ENCODE measurements at places on chromosomes 6 and 20.

- DNase-seq: peak; percentile 15
These were observed 52.1 kb downstream of the BCKDHB start for GRCh38 chr6:80158478-80158989.

DNA sequence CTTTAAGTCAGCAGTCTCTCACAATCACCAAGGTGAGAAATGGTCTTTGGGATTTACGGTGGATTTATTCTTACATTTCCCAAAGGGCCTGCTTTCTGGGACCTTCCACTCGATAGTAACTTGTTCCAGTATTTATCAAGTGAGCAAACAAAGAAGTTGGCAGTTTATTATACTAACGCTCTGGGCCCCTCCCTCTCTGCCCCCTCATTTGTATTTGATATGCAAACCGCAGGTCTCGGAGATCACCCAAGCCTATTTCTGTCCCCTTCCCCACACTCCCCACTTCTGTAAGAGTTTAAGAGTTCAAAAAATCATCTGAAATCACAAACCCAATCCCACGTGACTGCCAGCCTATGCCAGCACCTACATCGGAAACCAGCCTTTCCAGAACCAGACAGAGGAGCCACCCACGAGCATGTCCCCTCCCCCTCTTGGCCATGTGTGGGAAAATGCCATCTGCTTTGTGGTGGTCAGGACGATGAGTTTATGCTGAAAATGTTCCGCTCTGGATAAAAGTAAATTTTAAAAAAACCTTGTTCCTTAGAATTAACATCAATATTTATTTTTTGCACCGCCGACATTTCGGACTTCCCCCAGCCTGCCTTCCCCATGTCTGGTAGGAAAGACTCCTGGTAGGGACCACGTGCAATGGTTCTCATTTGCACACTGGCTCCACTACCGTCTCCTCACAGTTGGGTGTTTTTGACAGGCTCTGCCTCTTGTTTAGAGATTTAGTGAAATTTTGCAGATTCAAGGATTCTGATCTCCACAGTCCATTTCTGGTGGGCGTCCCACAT is 281.0 kb downstream of the TFAP2C start:
- DNase-seq: no peak

- peak; percentile 78 for DNase-seq
These were observed 8.7 kb upstream of the OSER1 start for GRCh38 chr20:44219170-44219730.

DNA sequence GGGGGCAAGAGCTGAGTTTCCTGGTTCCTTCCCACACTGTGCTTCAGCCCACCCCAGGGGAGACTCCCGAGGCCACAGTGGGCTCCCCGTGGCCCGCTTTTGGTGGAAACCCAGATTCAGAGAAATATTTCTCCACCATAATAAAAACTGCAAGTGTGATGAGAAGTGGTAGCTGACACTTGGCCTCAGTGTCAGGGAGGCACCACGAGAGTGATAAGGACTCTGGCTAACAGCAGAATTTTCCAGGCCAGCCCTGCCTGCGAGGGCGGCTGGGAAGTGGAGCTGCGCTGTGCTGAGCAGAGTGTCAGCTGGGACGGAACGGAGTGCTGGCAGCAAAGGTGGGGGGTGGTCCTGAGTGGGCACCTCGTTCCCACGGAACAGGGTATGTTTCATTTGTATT is 22.5 kb downstream of the SPATA2 start:
- DNase-seq: no peak

GRCh38 chr6:22550971-22551670 is 18.2 kb upstream of the HDGFL1 start:
- DNase-seq: no peak

DNA sequence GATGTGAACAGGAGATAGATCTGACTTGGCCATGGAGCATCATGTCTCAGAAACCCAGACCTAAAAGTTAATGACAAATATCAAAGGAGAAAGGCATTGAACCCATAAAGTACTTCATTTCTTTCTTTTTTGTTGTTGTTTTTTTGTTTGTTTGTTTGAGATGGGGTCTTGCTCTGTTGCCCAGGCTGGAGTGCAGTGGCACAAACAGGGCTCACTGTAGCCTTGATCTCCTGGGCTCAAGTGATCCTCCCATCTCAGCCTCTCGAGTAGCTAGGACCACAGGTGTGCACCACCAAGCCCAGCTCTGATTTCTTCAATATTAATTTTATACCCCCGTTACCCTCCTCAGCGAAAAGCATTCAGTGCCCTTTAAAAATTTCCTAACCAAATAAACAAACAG is 45.8 kb downstream of the KIF16B start:
- no peak for DNase-seq

DNA sequence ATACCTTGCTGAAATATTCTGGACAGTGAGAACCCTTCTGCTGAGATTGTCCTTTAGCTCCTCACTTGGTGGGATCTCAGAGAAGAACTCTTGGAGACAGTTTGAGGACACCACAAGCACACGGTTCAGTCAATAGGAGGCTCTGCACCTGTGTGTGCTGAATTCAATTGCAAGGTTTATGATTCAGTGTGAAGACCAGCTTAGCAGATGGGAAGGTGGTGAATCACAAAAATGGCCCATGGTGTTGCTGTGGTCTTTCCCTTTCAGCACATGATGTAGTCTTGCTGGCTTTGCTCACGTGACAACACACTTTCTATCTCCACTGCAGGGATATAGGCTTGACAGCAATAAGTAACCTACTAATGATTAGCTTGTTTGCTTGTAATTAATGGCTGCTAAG is 270.3 kb downstream of the SLC24A3 start:
- DNase-seq: no peak

- no peak for DNase-seq
These were observed 43.8 kb downstream of the NCOA3 start for GRCh38 chr20:47545499-47545898.

DNA sequence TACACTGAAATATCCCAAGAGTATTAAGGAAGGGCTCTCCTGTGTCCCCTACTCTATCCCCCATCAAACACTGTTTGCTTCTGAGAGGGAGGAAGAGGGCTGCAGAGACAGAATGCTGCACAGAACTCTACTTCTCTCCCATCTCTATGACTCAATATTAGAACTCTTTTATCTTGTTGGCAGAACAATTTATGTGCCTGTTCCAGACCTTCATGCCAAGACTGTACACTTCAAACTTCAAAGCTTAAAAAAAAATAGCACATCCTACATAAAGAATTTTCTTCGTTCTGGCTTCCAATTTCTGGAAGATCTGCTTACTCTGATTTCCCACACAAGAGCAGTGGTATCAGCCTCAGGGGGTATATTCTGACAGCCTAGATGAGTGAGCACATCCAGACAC is 19.6 kb upstream of the GPR63 start:
- DNase-seq: no peak

- DNase-seq: no peak
These were observed 381.7 kb upstream of the JARID2 start for GRCh38 chr6:14863902-14864850.

DNA sequence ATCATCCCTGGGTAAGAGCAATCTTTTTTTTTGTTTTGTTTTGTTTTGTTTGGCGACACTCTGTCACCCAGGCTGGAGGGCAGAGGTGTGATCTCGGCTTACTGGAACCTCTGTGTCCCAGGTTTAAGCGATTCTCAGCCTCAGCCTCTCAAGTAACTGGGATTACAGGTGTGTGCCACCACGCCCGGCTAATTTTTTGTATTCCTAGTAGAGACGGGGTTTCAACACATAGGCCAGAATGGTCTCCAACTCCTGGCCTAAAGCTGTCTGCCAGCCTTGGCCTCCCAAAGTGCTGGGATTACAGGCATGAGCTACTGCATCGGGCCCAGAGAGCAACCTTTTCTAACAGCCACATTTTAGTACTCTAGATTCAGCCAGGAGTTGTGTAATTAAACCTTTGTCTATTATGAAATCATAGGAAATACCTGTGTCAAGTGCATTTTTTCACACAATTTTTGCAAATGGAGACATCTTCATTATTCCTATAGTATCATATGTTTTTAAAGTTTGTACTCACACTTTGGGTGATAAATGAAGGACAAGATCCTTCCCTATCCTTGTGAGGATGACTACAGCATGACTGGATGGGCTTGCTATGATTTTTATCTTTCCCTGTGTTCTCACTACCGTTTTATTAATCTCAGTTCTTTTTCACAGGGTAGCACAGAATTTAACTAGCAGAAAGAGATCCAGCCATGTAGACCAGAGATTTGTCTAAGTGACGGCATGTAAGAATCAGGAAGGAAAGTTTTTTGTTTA is 82.6 kb downstream of the OR2B2 start:
- DNase-seq: peak; percentile 40

DNA sequence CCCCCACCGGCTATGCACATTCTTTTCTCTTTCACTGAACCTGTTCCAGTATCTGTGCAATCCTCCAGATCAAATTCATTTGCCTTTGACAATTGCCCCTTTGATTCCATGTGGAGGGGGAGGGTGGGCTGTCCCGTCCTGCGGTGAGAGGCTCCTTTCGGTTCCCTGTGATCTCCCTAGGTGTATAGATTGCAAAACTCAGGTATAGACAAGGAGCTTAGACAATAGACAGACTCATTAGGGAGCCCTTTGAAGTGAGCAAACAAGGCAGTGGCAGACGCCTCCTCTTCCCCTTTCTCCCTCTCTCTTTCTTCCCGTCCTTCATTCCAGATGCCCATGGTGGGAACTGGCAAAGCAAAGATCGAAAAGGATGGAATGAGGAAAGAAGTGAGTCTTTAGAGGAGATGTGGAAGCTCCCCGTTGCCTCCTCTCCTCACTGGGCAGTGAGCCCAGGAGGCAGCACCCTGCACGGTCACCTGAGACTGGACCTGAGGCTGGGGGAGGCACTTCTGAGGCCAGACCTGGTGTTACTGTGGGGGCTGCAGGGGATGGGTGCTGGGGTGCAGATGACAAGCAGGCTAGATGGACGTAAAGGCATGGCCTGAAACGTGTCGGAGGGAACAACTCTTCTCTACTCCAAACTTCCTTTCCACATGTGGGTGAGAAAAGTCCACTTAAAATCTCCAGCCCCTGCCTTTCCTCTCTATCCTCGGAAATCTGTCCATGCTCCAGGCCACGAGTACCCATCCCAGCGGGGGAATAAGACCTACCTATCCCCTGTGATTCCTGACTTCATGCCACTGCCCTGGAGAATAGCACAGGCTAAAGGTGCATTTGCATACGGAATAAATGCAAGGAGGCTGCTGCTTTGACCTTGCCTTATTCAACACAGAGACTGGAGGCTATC is 256.6 kb upstream of the FOXQ1 start:
- no peak for DNase-seq

GRCh38 chr6:31272436-31272835 is 544 bp upstream of the HLA-C start:
- DNase-seq: peak; percentile 24

GRCh38 chr6:142530566-142530965 is 228.8 kb downstream of the ADGRG6 start:
- no peak for DNase-seq

- DNase-seq: no peak
These were observed 5.2 kb upstream of the HMGN3 start for GRCh38 chr6:79239536-79240168.

DNA sequence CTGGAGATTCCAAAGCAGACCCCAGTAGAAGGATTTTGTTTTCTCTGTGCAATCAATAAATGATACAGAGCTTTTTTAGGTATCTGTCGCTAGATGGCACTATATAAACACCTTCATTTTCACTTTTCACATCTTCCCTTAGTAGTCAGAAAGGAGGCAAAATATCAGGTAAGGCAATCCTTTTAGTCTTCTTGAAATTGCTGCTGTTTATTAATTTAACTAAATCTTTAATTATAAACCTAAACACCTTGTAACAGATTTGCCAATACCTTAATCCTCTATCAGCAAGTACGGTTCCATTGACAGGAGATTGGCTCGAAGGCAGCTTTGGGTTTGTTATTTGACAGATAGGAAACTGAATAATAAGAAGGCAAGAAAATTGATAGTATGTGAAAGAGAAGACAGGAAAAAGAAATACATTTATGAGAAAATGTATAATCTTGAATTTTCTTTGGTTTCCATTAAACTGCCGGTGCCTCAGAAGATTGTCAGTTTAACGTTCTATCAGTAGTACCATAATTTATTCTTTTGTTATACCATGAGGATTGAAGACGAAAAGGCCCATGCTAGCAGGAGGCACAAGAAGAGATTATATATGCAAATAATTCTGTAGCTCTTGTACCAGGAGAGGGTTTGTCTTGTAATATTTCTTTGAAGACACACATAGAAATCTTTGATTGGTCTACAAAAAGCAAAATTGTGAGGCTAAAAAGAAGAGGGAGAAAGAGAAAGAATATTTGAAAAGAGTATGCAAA is 23.5 kb upstream of the IBTK start:
- peak; percentile 61 for DNase-seq

DNA sequence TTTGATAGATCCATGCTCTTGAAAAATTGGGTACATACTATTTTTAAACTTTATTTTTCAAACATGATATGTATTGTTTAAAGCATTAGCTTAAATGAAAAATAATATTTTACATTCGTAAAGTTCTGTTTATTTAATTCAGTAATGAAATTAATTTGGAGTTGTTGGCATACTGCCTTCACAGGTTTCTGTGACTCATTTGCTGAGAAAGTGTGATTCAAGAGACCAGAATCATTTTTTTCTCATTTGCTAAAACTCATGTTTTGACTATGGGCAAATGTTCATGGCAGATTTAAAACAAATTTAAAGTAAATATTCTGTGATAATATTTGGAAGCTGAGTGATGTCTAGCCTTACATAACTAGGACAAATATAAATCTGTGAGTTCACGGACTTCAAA is 230.4 kb downstream of the BCKDHB start:
- DNase-seq: no peak

- no peak for DNase-seq
These were observed 10.0 kb downstream of the ENTPD6 start for GRCh38 chr20:25205277-25206062.

- no peak for DNase-seq
These were observed 76.6 kb downstream of the SOD2 start for GRCh38 chr6:159616456-159616855.

DNA sequence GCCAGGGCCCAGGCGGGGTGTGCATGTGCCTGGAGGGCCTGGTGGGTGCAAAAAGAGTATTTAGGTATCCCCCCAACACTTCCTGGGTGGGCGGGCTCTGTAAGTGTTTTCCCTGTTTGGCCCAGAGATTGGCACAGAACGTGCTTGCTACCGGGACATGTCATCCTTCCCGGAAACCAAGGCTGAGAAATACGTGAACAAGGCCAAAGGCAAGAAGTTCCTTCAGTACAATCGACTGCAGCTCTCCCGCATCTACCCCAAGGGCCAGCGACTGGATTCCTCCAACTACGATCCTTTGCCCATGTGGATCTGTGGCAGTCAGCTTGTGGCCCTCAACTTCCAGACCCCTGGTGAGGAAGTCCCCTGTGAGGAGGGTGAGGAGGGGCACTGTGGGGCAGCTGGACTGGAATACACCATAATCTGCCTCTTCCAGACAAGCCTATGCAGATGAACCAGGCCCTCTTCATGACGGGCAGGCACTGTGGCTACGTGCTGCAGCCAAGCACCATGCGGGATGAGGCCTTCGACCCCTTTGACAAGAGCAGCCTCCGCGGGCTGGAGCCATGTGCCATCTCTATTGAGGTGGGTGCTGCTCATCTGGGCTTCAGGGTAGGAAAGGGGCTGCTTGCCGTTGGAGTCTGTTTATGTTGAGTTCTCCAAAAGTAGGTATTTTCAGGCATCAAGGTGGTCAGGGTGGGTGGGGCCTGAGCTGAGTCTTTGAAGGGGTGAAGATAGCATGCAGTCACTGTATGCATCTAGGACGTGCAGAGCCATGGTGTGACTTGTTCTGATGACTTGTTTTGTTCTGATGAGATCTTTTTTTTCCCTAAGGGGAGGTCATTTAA is 35.2 kb downstream of the PLCG1 start:
- no peak for DNase-seq

All from hematopoietic multipotent progenitor cell treated with erythropoietin and hydrocortisone succinate and interleukin-3 and kit ligand, for 4 days (in vitro differentiated cells).